ENCODE measurements at places on chromosomes 3 and 15.

DNA sequence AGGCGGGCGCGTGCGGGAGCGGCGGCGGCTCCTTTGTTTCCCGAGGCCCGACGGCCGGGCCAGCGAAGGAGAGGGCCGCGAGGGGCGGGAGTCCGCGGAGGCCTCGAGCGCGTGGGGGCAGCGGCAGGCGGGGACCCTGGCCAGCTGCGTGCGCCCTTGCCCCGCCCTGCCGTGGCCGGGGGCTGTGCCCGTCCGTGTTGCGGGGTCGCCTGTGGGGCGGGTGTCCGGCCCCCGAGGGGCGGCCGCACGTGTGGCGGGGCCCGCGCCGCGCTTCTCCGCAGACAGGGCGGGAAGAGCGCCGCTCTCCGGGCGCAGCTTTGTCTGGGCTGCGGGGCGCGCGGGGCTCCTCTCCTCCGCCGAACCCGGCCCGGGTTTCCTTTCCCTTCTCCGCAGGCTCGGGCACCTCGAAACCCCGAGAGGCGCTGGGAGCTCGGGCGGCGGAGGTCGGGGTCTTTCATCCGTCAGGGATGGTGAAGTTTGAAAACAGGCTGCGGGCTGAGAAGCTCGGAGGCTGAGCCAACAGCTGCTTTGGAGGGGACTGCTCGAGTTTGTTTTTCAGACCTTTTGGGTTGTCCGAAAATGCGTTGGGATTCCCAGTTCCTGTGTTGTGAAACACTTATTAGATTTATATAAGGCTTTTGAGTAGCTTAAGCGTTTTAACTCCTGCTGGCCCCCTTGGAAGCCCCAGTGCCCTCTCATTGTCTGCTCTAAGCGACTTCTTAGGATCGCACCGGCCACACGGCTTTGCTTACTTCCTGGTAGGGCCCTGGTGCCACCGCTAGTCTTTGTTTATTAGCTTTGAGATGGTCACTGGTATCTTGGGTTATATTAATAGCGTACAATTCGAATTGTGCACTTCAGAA, 817 bp downstream of the USP3 start:
- DNase-seq, result peak; percentile 66

DNA sequence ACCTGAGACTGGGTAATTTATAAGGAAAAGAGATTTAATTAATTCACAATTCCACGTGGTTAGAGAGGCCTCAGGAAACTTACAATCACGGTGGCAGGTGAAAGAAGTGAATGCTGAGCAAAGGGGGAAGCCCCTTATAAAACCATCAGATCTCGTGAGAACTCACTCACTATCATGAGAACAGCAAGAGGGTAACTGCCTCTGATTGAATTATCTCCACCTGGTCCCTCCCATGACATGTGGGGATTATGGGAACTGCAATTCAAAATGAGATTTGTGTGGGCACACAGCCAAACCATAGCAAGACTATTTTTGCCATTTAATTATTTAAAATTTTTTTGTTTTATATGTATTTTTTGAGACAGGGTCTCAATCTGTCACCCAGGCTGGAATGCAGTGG, 27.0 kb upstream of the KCTD6 start:
- no peak for DNase-seq

GRCh38 chr15:64099379-64099778, 3.6 kb downstream of the SNX1 start:
- no peak for DNase-seq

GRCh38 chr15:57345584-57345983, 30.7 kb upstream of the CGNL1 start:
- no peak for DNase-seq

- DNase-seq, result peak; percentile 13
Observed at GRCh38 chr3:195543500-195544229, 540 bp upstream of the PPP1R2 start.

- DNase-seq, result no peak
Observed at GRCh38 chr15:82122746-82123400, 77.1 kb upstream of the MEX3B start.

DNA sequence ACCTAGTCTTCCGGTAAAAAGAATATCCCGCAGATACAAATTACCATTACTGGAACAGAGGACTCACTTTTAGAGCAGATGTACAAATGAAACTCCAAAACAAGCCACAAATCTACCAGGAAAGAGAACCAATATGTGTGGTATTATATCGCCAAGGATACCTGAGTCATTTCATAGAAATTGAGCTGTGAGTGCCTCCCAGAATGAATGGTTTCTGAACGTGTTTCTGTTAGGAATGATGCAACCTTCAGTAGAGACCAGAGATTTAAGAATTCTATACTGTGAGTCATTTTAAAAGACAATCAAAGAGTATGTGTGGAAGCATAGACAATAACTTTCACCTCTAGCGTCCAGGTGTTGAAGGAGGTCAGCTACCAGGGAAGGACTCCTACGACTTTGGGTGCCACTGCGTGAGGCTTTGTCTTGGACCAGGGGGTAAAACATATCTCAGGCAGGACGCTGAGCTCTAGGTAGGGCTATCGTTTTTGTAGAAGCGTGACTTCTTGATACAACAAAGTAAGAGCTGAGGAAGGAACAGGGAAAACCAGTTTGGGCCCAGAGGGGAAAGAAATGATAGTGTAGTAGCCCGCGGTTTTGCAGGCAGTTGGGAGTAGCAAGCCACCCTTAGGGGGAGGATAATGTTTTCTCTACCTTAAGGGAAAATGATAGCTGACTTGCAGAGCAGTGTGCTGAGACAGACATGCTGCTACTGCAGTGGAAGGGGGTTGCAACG, 210.4 kb downstream of the TP63 start:
- DNase-seq, result no peak

GRCh38 chr15:91548549-91548948, 305.0 kb upstream of the SLCO3A1 start:
- DNase-seq, result no peak

- no peak for DNase-seq
Observed at GRCh38 chr3:43995547-43996378, 245.9 kb upstream of the TOPAZ1 start.

DNA sequence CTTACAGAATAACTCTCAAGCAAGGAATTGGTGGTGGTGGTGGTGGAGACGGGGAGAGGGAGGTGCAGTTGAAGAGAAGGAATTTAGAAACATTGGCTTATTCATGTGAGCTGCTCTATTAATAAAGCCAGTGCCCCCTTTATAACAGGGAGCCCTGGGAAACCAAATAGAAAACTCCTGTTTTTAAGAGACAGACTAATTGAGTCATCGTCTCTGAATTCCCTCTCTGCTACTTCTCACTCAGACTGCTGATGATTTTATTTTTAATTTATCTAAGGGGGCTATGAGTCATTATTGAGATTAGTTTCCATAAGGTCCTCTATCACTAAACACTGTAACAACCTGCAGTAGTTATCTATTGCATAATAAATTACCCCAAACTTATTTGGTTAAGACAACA, 145.9 kb upstream of the GALNT15 start:
- DNase-seq, result no peak

- peak; percentile 38 for DNase-seq
Observed at GRCh38 chr3:46349484-46350261, 4.2 kb upstream of the CCR2 start.

DNA sequence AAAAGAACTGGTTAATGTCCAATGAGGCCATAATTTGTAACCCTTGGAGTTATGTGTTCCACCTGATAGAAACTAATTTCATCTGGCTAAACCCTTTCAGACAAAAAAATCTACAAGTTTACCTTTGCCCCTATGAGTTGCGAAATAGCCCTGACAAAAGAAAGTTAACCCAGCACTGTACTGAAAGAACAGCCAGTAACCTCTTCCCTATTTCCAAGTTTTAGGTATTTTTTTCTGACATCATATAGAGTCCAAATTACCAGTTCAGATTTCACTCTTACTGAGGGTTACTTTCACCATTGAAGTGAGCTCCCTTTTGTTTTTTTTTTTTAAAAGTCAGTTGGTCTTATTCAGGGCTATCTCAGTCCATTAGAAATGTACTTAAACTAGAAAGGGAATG, 42.8 kb upstream of the PTPRG start:
- DNase-seq, result no peak

DNA sequence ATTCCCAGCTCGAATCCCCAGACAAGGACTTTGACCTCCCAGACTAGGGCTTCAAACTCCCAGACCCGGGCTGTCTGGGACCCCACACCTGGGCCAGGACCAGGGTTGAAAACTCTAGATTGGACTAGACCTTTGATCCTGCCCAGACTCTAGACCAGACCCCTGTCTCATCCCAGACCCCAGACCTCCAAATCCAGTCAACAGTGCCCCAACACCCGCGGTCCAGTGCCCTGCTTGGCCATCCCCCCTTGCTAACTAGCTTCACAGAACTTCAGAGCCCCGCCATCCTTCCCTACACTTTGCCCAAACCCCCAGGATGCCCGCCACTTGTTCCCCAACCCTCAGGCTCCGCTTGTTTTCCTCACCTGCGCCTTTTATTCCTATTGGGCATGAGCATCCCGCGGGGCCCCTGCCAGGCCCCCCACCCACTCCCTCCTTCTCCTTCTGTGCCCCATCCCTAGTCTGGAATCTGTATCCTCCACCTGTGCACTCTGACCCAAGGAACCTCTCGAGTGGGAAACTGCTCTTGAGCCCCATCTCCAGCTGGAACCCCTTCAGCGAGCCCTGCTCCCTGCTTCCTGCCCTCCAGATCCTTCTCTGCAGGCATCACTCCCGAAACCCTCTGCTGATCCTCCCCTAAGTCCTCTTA, 604 bp downstream of the GNAI2 start:
- no peak for DNase-seq

GRCh38 chr3:179967622-179968021, 69.1 kb downstream of the PEX5L start:
- DNase-seq, result no peak

DNA sequence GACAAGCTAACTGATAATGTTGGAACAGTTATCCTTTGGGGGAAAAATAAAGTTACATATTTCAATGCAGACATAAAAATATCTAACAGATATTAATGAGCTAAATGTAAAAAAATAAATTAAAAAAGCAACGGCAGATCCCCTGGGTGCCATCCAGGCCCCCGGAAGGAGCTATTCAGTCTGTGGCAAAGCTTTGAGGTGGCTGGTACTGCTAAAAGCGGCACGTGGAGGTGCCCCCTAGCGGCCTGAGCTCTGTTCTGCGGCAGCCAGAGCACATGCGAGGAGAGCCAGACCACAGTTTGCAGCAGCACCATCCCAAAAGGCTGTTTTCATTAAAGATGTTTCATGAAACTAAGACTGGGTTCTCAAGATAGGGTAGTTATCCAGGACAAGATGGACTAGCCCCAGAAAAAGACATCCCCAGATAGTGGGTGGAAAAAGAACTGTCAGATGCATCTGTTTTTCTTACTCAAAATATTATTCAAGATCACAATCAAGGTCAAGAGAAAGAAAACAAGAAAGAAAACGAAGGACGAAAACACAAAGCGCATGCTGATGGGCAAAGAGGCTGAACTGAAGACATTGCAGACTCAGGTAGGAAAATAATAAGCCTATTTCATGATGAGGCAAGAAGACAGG, 18.7 kb downstream of the AP3S2 start:
- peak; percentile 71 for DNase-seq

- DNase-seq, result no peak
Observed at GRCh38 chr15:63908991-63909390, 75.2 kb upstream of the HERC1 start.

DNA sequence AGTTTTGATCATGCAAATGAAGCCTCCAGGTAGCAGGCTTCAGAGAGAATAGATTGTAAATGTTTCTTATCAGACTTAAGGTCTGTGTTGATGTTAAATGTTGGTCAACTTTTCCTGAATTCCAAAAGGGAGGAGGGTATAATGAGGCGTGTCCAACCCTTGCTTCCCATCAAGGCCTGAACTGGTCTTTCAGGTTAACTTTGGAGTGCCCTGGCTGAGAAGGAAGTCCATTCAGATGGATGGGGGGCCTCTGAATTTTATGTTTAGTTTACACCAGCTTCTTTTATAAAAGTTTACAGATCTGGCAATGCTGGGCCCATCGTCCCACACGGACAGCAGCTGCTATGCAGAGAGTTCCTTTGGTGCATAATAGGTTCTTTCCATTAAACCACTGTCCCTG, 8.9 kb downstream of the CCDC13 start:
- DNase-seq, result no peak

- no peak for DNase-seq
Observed at GRCh38 chr3:188819939-188820338, 351.8 kb upstream of the TPRG1 start.

DNA sequence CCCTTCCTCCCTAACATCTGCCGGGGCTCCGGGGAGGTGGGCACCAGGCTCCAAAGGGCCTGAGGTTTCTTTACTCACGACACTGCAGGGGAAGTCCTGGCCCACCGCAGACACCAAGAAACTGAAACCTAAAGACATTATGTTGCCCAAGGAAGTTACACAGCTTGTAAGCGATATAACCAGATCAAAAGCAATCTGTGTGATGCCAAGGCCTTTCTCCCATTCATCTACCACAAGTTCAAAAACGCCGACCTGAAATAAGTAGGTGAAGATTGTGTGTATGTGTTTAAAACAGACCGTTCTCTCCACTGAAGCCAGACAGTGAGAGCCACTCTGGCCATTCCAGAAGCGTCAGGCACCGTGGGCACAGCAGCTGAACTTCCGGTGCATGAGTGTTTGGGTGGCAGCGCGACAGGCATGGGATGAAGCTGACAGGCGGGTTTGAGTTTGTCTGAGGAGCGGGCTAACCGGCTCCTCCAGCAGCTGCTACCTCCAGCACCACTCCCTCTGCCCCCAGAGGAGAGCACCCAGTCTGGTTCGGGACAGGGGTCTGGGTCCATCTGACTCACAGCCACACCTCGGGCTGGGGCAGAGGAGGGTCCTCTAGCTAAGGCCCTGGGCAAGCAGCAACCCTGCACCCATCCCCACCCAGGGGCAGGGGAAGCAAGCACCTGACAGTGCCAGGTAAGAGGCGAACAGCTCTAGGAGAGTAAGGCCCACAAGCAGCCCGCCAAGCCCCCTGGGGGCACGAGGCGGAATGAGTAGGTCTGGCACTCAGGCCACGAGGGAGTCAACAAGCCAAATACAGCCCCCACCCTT, 1.3 kb downstream of the TNK2 start:
- peak; percentile 46 for DNase-seq

DNA sequence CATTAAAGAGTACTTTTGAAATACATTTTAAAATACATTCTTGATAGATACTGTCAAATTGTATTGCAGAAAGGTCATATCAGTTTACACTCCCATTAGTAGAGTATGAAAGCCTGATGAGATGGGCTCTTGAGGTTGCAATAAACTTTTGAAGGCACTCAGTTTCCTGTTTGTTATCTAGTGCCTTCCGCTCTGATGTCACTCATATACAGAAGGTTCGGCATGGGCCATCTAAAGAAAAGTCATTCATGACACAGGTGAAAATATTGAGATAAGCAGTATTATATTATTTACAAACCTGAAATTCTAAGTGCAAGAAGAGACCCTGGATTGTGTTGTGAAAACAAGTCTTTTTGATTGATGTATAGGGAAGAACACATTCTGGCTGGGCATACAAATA, 36.5 kb upstream of the DENND4A start:
- peak; percentile 34 for DNase-seq

GRCh38 chr3:152199102-152199840, 69.5 kb upstream of the MBNL1 start:
- DNase-seq, result no peak
